H1 (cell line): ENCODE measurements at places on chromosomes 3 and 15. TPM values are rescaled to one million over a fixed set of nuclear protein-coding genes. Genes with fewer than 3 reads are reported as not detected.

GRCh38 chr3:157111518-157111917 is 48.4 kb downstream of the CCNL1 start:
- no peak for DNase-seq
- no peaks in the 10 kb centered on the region for H3K27me3 ChIP-seq
- H3K36me3 ChIP-seq = no peaks in the 10 kb centered on the region
- no peak overlapping the region for H3K4me3 ChIP-seq
- H3K27ac ChIP-seq = no peak overlapping the region
- peaks cover 6% of the 10 kb centered on the region; the same call in 1 of the 2 replicates for H3K4me1 ChIP-seq

DNA sequence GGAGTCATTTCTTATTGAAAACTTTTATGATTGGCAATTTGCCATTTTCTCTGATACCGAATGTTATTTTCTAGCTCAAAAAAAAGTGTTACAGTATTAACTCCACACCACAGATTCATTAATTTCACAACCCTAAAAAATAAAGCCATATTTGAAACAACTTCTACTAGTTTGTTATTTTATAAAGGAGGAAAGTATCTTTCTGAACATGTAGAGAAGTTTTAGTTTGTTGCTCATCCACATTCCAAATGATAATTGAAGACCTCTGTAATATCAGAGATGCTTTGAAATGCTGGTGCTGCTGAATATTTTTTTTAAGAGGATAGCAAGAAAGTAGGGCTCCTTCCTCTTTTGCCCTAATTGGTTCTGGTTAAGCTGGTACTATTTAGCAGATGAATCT is 1.9 kb downstream of the VGLL3 start:
- H3K4me1 ChIP-seq = peaks cover 4% of the 10 kb centered on the region
- H3K36me3 ChIP-seq = no peaks in the 10 kb centered on the region
- no peaks in the 10 kb centered on the region; the same call in 1 of the 2 replicates for H3K27me3 ChIP-seq
- no peak overlapping the region for H3K4me3 ChIP-seq
- no peak overlapping the region for H3K27ac ChIP-seq

DNA sequence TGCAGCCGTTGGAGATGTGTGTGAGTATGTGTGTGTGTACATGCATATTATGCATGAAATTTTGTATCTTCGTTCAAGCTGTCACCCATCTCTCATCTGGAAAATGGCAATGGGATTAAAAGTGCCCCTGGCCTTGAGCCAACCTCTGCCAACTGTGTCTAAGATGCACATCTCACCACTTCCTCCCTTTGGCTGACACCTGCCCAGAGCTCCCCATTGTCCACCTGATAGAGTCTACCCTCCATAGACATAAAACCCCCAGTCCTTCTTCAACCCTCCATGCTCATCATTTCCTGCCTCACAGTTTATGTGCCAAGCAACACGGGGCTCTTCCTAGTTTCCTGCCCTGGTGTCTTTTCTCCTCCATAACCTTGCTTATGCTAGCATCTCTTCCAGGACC is 187.5 kb upstream of the HES1 start:
- no peak overlapping the region for H3K27ac ChIP-seq
- H3K4me1 ChIP-seq = peaks cover 14% of the 10 kb centered on the region
- DNase-seq = no peak
- no peaks in the 10 kb centered on the region for H3K36me3 ChIP-seq
- H3K27me3 ChIP-seq = peaks cover 2% of the 10 kb centered on the region

DNA sequence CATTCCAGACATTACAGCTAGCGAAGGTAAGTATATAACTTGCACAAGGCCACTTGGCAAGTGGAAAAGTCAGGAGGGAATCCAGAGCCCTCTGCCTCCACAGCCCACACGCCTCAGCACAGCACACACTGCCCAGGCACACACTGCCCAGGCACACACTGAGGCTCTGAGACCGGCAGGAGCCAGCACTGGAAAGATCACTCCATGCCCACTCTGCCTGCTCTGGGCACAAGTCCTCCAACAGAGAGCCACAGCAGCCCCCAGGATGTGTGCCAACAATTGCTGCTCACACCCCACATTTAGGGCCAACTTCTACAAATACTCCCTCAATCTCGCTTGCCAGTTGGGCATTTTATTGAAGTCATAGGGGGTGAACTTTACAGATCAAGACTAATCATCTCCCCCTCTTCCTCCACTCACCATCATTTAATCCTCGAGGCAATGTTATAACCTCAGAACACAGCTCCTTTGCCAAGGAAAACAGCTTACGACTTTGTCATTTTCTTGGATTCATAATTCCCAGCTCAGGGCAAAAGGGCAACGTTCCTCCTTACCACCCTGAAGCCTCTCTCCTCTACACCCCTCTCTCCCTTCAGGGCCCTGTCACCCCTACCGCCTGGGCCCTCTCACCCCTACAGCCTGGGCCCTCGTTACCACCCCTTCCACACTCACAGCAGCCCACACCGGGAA is 53.0 kb upstream of the TPM1 start:
- no peak overlapping the region for H3K4me3 ChIP-seq
- no peaks in the 10 kb centered on the region for H3K36me3 ChIP-seq
- H3K4me1 ChIP-seq = no peaks in the 10 kb centered on the region

DNA sequence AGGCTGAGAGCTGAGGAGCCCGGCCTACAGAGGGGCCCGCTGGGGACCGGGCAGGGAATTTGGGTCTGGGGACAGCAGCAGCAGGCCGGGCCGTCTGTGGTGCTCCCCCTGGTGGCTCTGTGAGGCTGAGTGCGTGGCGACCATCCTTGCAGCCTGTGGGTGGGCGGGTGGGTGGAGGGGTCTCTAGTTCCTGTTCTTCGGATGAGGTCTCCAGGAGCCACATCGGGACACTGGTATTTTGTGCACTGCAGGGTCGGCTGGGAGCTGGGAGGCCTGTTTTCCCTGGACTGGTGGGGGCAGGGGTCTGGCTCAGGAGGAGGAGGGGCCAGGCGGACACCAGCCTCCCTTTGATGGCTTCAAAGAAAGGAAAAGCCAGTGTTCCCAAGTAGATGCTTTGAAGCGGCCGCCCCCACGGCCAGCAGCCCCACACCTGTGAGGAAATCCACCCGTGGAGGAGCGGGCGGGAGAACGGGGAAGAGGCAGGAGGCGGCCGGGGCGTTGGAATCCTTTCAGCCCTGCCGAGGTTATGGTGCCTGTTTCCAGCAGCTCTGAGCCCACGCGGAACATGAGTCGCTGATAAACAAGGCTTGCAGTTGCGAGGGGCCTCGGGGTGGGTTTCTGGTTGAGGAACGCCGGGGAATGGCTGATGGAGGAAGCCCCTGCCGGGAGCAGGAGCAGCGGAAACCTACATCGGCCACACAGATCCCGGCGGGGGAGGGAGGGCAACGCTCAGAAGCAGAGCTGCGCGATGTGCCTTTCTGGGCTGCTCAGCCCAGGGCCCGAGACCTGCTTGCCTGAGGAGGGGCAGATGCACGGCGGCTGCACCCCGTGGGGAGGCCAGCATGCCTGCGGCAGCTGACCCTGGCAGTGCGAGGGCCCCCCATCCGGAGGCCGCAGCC is 154.3 kb downstream of the NSMCE3 start:
- H3K36me3 ChIP-seq = no peaks in the 10 kb centered on the region

DNA sequence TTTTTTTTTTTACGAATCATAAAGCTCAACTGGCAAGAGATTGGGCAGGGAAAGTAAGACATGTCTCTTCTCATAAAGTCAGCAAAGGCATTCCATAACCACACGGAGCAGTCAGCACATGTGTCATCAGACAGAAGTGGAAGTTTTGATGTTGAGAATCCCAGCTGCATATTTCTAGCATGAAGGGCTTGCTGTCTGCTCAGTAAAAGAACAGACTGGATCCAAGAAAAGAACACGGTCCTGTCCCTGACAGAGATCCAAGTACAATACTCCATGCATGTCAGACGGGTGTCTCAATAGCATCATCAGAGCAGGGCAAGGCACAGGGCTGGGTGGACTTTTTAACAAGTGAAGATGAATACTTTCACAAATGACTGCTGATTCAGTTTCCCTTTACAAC is 38.2 kb downstream of the ABI3BP start:
- DNase-seq = no peak
- no peak overlapping the region for H3K27ac ChIP-seq
- no peaks in the 10 kb centered on the region for H3K27me3 ChIP-seq
- H3K36me3 ChIP-seq = no peaks in the 10 kb centered on the region

DNA sequence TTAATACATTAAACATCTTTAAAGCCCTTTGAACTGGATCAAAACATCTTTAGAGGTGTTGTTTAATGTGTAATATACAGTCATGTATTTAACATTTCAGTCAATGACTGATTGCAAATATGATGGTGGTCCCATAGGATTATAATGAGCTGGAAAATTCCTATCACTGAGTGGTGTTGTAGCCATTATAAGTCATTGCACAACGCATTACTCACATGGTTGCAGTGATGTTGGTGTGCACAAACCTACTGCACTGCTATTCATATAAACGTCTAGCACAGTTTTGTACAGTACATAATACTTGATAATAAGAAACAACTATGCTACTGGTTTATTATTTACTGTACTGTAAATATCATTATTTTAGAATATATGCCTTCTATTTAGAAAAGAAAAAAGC is 75.6 kb downstream of the DTWD1 start:
- no peak for DNase-seq
- H3K27ac ChIP-seq = no peak overlapping the region

DNA sequence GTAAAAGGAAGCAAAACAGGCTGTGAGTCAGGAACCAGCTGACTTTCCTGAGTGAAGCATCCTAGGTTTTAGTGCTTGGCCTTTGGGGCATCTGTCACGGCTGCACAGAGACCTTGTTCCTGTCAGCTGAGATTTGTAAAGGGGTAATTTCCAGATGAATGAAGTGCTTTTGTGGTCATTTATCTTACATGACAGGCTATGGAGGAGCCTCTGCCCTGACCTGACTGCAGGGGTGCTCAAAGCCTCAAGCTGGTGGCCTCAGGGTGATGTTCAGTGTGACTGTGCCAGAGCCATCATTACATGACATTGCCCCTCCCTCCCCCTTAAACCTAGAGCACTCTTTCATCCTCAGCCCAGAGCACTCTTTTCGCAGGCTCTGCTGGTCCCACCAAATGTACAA is 132.5 kb downstream of the ARNT2 start:
- DNase-seq = no peak
- peaks cover 7% of the 10 kb centered on the region; the same call in 1 of the 2 replicates for H3K4me1 ChIP-seq
- H3K27me3 ChIP-seq = no peaks in the 10 kb centered on the region
- H3K4me3 ChIP-seq = no peak overlapping the region

GRCh38 chr3:152549263-152549662 is 280.5 kb downstream of the MBNL1 start:
- H3K4me3 ChIP-seq = no peak overlapping the region
- DNase-seq = no peak
- no peaks in the 10 kb centered on the region for H3K27me3 ChIP-seq
- no peaks in the 10 kb centered on the region for H3K36me3 ChIP-seq

DNA sequence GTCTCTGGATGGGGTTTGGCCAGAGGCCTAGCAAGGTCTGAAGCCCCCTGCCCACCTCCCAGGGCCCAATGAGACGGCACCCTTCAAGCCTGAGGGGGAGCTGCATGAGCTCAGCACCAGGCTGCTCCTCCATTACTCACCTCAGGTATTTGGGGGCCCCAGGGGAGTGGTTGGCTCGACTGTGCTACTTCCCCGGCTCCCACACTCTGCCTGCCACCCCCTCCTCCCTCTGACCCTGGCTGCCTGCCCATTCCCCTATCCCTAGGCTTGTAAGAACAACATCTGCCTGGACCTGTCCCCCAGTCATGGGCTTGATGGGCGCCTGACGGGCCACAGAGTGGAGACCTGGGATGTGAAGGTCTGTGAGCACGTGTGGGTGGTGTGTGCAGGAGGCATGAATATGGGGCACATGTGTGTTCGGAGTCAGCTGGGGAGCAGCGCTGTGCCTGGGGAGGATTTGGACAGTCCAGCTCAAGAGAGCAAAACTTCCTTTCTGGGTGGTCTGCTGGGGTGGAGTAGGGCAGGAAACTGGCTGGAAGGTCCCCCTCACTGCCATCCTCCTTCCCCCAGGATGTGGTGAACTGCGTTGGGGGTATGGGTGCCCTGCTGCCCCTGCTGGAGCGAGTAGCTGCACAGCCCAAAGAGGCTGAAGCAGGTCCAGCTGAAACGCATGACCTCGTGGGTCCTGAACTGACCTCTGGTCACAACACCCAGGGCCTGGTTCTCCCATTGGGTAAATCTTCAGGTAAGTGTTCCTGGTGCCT is 17.4 kb downstream of the NBEAL2 start:
- H3K27ac ChIP-seq = no peak overlapping the region
- H3K4me1 ChIP-seq = no peaks in the 10 kb centered on the region
- DNase-seq = no peak
- no peak overlapping the region for H3K4me3 ChIP-seq
- H3K27me3 ChIP-seq = no peaks in the 10 kb centered on the region
- H3K36me3 ChIP-seq = peaks cover 2% of the 10 kb centered on the region; the same call in 1 of the 2 replicates

DNA sequence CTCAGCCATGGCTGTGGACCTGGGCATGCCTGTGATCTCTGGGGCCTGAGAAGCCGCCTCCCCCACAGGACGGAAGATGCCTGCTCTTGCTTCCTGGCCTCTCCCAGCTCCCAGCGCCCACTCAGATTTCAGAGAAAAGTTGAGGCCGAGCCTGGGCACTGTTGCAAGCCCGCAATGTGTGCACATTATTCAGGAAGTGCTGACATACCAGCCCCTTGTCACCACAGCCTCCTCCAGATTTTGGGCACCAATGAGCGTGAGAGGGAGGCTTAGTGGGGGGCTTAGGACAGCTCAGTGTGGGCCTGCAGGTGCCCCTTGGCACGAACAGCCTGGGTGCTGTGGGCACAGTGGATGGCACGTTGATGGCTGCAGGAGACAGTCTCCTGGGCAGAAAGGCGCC is 1400.9 kb upstream of the ALCAM start:
- H3K4me1 ChIP-seq = no peaks in the 10 kb centered on the region
- H3K4me3 ChIP-seq = no peak overlapping the region
- H3K27me3 ChIP-seq = no peaks in the 10 kb centered on the region
- no peak overlapping the region for H3K27ac ChIP-seq
- no peaks in the 10 kb centered on the region for H3K36me3 ChIP-seq
- DNase-seq = no peak

DNA sequence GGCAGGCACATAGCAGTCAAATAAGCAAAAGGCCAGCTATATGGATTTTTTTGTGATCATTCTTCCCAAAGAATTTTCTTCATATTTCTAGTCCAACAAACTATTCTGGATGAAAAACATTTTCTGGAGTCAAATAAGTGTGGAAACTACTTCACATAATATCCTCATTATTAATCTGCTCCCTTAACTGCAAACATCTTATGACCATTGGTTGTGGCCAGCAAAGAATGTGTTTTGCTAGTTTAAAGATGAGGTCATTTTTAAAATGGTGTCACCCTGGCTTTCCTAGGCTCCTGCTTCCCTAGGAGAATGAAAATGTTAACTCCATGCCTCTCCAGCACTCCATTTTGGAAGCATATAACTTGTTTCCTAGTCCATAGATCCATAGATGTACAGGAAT is 118.8 kb downstream of the SST start:
- H3K27ac ChIP-seq = no peak overlapping the region
- no peak overlapping the region for H3K4me3 ChIP-seq
- no peak for DNase-seq
- no peaks in the 10 kb centered on the region for H3K36me3 ChIP-seq

The CSNK1G1 gene
- 12.9 and 13.5 TPM in 2 replicates for total RNA-seq
